ENCODE measurements at places on chromosomes 5 and 9.

DNA sequence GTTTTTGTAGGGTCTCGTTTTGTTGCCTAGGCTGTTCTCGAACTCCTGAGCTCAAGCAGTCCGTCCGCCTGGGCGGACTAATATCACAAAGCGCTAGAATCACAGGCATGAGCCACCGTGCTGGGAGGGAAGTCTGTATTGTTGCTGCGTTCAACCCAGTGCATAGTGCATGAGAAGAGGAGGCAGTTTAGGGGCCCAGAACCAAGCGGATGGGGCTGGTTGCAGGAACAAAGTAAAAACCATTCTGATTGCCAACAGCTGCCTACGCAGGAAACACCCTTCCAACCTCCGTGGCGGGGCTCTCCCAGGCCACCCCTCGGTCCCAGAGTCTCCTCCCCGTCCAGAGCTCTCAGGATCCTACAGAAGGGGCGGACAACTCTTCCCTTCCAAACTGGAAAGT is 87.1 kb downstream of the ANXA2R start:
- DNase-seq = no peak

DNA sequence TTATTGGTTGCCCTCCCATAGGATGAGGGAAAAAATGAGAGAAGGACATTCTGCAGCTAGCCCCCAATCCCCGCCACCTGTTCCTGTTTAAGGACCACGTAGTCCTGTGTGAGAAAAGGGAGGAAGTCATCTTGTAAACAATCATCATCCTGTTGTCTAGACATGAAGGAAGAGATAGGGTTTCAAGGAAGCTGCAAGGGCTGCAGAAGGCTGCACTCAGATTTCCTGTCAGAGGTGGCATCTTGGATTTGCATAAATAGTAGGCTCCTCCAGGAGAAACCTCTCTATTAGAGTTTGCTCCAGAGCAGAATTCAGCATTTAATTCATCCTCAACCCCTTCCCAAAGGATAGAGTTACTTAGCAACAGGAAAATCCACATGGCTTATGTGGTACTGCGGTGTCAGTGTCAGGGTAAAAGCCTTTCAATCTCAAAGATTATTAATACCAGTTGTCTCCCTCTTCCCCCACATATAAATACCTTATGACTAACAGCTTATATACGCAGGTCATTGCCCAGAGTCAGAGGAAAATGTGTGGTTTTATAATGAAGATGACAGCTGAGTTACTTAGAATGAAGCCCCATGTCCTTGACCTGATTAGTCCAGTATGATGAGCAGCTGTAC is 4.6 kb upstream of the DNAJC18 start:
- no peak for DNase-seq

DNA sequence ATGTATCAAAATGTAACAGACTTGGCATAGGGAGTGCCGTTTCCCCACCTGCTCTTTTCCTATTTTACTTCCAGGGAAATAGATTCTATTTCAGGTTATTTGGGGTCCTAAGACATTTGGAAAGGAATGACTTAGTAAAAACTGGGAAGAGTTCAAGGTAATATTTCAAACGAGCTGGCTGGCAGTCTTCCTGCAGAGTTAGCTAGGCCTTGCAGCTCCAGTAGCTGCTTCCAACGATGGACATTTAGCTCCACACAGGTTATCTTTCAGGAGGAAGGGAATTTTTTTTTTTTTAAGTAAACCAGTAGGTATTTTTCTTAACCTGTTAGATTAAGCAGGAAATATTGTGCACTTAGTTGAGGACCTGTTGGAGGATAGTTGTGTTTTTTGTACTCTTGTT is 45.2 kb downstream of the TLE4 start:
- no peak for DNase-seq

GRCh38 chr9:114613087-114613486 is 2.0 kb downstream of the TMEM268 start:
- DNase-seq = no peak

- no peak for DNase-seq
Measured at GRCh38 chr9:14056316-14056861, 257.6 kb downstream of the NFIB start.

DNA sequence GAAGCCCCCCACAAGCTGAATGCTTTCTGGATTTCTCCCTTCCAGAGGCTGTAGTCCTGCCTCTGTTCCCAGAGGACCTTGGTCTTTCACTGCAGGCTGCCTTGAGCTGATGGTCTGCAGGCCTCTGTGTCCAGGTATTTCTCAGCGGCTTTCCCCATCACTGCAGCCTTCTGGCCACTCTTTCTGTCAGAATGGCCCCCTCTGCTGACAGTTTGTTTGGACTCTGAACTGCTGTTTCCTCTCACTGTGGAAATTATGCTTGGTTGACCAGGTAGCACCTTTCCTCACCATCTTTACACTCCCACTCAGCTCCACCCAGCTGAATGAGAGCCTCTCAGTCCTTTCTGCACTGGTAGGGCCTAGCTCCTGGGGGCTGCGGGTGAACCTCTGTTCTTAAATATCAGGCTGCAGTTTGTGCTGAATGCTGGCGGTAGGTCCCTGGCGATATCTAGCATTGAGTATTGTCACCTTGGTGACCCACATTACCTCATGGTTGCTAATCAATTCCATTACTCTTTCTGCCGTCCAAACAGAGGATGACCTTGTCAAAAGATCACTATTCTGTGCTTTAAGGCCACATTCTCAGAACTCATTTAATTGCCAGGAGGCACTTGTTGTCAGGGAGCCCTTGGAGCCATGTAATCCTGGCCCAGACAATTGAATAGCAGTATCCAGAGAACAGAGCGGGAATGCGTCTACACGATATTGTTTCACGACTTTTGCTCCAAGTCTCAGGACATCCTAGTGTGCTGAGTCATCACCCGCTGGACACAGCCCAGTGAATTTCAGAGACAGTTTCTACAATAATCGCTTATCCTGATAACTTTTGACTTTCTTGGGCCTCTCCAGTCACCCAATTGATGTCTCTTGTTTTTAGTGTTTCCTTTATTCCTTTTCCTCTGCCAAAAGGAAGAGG is 230.2 kb downstream of the TENT4A start:
- DNase-seq = no peak

DNA sequence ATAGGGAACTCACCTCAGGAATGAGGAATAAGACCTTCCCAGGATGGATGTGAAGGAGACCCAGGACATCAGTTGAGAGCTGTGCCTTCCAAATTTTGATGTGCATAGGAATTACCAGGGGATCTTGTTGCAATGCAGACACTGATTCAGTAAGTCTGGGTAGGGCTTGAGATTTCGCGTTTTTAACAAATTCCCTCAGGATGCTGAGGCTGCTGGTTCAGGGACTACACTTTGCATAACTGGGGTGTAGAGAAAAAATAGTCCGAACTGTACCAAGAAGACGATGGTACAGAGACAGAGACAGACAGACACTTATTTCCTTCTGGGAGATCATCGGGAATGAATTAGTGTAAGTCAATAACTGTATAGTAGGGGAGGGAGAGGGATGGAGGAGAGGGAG is 82.3 kb upstream of the FREM1 start:
- DNase-seq = no peak

GRCh38 chr5:135061001-135061400 is 27.0 kb upstream of the PITX1 start:
- DNase-seq = no peak

GRCh38 chr5:87103616-87104287 is 163.9 kb upstream of the RASA1 start:
- no peak for DNase-seq

DNA sequence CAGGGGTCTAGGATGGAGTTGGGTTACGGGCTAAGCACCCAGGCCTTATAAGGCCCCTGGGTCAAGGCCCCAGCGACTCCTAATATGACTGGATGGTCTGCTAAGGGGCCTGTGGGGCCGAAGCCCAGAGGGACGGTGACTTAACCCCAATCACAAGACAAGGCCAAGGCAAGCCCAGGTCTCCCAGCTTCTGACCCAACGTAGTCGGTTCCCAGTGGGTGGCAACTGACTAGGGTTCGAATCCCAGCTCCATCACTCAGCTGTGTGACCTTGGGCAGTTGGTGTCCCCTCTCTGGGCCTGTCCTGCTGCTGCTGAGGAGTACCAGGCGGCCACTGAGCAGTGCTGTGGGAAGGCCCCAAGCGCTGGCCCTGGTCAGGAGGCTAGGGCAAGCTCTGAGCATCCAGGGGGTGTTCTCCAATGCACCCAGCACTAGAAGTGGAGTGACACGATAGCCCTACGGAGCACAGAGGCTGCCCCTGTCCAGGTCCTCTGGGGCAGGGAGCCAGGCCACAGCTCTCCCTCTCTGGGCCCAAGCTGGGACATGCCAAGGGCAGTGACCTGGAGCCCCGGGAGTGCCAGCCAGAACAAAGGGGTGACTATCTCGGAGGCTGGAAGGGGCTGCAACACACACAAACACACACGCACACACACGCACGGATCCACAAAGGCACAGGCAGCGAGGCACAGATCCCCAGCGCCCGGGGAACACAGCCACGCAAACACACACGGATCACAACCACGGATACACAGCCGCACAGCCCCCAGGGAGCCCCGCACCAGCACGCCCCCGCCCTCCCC is 512 bp downstream of the AK1 start:
- no peak for DNase-seq

DNA sequence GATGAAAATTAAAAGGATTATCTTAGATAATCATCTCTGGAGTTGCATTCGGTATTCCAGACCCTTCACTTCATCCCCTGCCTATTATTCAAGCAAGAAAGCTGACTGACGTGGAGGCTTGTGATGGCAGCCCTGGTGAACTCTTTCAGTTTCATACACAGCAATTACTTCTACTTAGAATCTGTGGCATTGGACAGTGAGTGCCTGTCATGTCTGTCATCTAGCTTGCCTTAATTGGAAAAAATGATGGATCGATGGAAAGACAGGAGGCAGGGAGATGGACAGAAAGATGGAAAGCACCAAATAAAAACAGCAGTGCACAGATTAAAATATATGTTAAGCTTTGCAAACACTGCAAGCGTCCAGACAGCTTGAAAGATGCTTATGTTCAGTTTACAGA is 1371.0 kb upstream of the CDH6 start:
- no peak for DNase-seq

GRCh38 chr9:105421864-105422263 is 26.0 kb upstream of the FSD1L start:
- no peak for DNase-seq

GRCh38 chr5:124751031-124751430 is 4.6 kb upstream of the ZNF608 start:
- no peak for DNase-seq

DNA sequence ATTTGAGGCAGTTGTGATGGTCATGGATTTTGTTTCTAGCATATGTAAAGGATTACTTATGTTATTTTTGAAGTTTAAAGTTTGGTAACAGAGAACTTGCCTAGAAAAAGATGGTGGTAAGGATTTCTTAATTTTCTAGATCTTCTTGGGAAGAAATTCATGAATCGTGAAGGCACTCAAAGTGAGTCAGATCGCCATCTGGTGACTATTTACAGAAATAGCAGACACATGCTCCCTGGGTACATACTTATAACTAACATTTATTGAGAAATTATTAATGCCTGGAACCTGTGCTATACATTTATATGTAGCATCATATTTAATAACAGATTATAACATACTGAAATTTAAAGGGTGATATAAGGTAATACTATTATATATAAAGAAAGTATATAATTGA is 299.7 kb downstream of the IZUMO3 start:
- no peak for DNase-seq

DNA sequence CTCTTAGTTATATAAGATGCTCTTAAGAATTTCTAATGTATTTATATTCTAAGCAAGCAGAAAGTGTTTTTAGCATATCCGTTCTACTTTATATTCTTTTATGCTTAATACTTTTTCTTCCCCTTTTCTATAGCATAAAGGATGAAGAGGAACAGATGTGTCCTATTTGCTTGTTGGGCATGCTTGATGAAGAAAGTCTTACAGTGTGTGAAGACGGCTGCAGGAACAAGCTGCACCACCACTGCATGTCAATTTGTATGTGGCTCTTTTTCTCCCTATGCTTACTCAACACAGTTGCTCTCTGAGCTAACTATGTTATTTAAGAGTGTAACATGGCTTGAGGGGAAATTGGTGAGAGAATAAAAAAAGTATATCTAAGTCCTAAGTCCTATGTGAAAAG is 37.6 kb upstream of the SETD9 start:
- DNase-seq = no peak

All from renal cortex interstitium (tissue), 15 donors.